ENCODE measurements at places on chromosomes 2 and 18.

DNA sequence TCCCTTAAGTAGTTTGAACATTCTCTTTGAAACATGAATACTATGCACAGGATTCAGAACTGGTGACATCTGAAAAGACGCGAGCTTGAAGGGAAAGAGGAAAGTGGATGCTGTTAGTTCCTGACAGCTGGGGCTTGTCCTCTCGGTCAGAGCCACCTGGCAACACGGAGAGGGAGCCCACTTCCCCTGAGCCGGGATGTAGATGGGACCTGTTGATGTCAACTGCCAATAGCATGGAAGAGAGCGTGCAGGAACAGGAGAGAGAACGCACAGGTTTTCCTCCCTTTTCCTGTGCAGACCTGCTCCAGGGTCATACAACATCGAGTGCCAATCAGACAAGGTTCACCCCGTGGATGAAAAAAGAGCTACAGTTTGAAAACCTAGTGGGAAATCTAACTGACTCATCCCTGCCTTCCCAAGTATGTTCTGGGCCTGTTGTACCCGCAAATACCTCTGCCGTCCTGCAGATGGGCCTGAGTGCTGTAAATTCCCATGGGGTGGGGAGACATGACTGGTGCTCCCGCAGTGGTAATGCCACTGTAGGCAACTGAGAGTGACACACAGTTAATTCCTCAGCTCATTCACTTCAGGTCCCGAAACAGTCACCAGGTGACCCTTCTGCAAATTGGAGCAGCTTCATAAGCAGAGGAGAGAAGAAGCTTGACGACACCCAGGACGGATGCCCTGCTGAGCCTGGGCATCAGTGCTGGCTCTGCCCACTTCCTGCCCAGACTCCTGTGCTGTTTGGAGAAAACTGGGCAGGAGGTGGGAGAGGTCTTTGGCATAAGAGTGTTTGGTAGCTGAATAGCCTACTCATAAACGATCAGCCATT is 13.9 kb upstream of the MBP start:
- no peak for DNase-seq

DNA sequence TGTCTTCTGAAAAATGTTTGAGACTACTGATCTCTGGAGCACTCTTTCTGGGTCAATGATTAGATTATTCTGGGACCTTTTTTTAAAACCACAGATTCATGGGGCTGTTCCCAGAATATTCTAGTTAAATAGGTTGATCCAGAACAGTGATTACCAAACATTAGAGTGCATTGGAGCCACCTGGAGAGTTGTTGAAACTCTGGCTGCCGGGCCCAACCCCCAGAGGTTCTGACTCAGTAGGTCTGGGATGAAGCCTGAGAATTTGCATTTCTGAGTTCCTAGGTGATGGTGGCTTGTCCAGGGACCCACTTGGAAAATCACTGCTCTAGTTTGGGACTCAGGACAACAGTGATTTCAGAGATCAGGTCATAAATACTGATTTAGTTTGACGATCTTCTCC is 197.3 kb downstream of the PTPRM start:
- DNase-seq = no peak

- DNase-seq = no peak
Measured at GRCh38 chr2:170214309-170214948, 36.5 kb downstream of the MYO3B start.

GRCh38 chr2:157894694-157895435 is 18.7 kb upstream of the ACVR1 start:
- DNase-seq = no peak

- no peak for DNase-seq
Measured at GRCh38 chr2:17163638-17164037, 354.6 kb downstream of the RAD51AP2 start.

DNA sequence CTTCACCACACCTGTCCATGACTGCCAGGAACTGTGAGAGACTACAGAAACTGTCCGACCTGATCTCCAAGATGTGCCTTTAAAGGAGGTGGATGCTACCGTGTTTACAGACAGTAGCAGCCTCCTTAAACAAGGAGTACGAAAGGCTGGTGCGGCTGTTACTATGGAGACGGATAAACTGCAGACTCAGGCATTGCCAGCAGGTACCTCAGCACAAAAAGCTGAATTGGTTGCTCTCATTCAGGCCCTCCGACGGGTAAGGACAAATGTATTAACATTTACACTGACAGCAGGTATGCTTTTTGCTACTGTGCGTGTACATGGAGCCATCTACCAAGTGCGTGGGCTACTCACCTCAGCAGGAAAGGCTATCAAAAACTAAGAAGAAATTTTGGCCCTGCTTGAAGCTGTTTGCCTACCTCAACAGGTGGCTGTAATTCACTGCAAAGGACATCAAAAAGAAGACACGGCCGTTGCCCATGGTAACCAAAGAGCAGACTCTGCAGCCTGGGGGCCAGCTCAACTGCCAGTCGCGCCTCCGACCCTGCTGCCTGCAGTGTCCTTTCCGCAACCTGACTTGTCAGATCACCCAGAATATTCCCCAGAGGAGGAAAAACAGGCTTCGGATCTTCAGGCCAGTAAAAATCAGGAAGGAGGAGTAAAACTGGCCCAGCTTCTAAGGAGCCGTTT is 30.9 kb downstream of the SKA1 start:
- no peak for DNase-seq

- DNase-seq = no peak
Measured at GRCh38 chr2:19767899-19768298, 133.9 kb downstream of the TTC32 start.

- no peak for DNase-seq
Measured at GRCh38 chr2:233689501-233689900, 3.2 kb upstream of the UGT1A6 start.

DNA sequence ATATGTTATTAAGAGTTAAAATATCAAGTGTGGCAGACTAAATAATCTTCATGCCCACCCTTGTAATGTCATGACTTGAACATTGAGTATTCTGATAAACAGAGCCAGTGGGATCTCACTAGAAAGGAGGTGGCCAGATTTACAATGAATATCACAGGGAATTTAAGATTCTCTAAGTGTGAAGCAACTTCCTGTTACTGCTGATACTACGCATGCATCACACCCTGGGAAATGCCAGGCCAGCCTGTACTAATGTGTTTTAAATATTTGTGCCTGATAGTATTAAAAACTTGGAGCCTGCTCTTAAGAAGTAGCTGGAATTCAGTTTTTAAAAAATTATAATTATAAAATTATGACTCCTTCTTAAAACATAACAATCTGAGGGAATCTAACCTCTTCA is 148.3 kb downstream of the LAMA3 start:
- DNase-seq = no peak

GRCh38 chr18:46343931-46344372 is 239.8 kb downstream of the HAUS1 start:
- DNase-seq = peak; percentile 6

DNA sequence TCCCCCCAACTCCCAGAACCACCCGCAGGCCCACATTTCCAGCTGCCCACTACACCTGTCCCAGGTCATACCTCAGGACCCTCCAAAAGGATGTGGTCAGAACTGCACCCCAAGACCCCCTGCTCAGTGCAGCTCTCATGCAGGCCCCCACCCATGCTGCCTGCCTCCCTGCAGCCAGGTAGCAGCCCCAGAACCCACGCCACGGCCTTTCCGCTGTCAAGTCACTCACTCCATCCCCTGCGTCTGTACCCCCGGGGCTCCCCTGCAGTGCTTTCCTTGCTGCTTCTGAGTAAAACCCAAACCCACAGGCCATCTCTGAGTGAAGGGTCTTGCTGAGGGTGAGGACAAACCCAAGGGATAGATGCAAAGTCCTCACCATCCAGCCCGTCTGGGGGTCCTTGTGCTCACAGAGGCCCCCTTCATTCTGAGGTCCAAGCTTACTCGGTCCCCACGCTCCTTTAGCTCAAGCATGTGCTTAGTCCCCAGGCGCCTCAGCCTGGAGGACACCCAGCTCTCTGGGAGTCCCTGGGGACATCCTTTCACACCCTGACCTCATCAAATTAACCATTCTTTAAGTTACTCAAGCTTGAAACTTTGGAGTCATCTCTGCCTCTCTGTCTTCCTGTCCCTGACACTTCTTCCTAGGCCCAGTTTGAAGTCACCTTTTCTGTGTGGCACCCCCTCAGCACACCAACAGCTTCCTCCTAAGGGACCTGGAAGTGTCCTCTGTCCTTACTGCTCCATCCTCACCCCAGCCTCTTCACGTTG is 130.1 kb downstream of the SMAD7 start:
- no peak for DNase-seq

GRCh38 chr2:10256031-10256514 is 46.6 kb upstream of the HPCAL1 start:
- no peak for DNase-seq

GRCh38 chr2:204967199-204967960 is 422.1 kb downstream of the PARD3B start:
- DNase-seq = no peak

GRCh38 chr2:126635281-126635680 is 20.7 kb upstream of the GYPC start:
- no peak for DNase-seq

DNA sequence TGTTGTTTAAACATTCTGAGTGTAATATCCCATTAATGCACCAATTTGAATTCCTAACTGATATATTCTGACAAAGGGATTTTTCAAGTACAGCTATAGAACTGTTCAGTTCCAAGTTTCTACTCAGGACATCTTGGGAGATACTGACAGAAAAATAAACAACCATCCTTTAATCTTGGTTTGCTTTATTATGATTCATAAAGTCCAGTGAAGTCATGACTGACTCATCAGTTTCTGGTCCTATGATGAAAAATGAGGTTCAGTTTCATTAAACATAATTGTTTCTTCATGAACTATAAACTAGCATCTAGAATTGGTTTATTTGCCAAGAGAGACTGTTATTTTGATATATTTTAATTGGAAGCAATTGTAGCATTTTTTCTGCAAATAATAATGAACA is 896.2 kb downstream of the CCDC85A start:
- no peak for DNase-seq

DNA sequence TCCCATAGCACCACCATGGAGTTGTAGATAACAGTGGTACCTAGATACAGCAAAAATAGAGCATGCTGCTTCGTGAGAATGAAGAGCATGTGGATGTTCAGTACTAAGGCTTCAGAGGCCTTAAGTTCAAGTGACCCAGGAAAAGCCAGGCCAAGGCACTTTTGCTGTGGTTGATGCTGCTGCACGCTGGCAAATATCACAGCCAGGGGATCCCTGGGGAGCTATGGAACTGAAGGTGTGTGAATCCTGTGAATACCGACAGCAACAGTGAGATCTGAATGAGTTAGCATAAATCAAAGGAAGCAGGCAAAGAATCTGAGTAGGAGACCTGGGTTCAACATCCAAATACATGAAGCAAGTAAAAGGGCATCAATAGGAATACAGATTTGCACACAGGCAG is 158.6 kb upstream of the THUMPD2 start:
- DNase-seq = no peak

- DNase-seq = no peak
Measured at GRCh38 chr2:209977386-209978239, 24.8 kb upstream of the RPE start.

GRCh38 chr2:201704536-201704935 is 6.1 kb upstream of the MPP4 start:
- DNase-seq = no peak

DNA sequence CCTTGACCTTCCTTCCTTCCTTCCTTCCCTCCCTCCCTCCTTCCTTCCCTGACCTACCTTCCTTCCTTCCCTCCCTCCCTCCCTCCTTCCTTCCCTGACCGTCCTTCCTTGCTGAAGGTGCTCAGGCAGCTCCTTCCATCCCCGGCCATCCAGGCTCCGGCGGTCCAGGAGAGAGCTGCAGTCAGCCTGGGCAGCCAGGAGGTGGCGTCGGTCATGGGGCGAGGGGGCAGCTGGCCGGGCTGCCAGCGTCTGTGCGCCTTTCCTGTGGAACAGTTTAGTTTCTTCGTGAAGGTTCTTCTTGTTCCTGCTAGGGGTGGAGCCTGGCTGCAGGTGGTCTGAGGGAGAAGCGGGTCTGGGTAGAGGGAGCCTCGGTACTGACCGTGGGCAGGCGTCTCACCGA is 15.7 kb downstream of the GPR35 start:
- DNase-seq = no peak

DNA sequence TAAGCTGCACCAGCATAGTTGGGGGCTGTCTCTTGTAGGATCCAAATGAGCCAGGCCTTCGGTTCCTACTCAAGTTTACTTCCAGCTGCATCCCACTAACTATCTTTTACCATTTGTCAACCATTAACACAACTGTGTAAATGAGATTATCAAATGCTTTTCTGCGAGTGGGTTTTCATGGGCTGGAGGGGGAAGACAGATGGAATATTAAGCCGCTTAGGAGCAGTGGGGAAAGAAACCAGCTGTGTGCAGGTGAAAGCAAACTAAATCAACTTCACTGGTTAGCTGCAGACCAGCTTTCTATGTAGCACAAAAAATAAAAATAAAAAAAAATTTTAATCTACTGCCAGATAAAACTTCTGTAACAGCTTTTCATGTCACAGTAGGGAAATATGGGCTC is 307.3 kb upstream of the FBXO11 start:
- no peak for DNase-seq

GRCh38 chr2:84882775-84883550 is 2.1 kb upstream of the TRABD2A start:
- DNase-seq = no peak
